Activated CD8-positive, alpha-beta memory T cell treated with anti-CD3 and anti-CD28 coated beads, Interleukin-2, amount 10 ng/mL, durations not matched to agents 7 days and 5 days (primary cell): ENCODE measurements at places on chromosomes 2 and 18.
A peak's percentile ranks its signal among the peaks of the same experiment; 100 is the strongest.

DNA sequence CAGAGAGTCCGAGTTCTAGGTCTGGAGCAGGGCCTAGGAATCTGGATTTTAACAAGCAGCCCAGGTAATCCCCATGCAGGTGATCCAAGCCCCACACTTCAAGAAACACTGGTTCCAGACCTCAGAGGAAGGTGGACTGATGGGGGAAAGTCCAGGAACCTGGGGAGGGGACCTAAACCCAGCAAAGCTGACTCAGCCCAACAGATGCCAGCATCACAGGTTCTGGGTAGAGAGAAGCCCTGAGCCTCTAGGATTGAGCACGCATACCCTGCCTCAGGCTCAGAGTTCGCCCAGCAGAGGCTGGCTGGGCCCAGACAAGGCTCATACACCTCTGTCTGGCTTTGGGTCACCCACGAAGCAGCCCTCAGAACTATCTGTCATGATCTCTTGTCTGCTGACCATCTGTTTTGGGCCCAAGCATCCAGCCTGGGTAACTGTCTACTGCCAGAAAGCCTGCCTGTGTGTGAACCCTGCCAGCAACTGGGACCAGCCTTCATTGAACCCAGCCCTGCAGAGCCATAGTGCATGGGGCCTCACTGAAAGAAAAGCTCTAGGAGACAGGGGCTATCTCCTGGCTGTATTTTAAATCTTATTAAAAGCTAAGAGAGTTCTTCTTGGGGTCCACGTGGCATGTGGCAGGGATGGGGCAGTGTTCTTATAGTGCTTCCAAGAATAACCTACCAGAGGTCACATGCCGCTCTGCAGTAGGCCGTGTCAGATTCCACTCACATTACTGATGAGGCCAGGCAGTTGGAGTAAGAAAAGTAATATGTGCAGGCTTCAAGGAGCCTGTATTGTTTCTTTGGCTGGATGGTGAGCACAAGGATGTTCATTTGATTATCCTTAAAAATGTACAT is 7.4 kb downstream of the TMEM127 start:
- no peak for DNase-seq
- peak overlapping the region; percentile 33 for H3K27ac ChIP-seq
- H3K4me1 ChIP-seq: peaks cover 36% of the 10 kb centered on the region

GRCh38 chr2:172861098-172861497 is 125.5 kb downstream of the RAPGEF4 start:
- H3K36me3 ChIP-seq: no peaks in the 10 kb centered on the region
- H3K4me1 ChIP-seq: no peaks in the 10 kb centered on the region
- H3K27ac ChIP-seq: no peak overlapping the region
- no peak overlapping the region for H3K4me3 ChIP-seq
- H3K27me3 ChIP-seq: peaks cover 39% of the 10 kb centered on the region
- DNase-seq: no peak

- H3K36me3 ChIP-seq: peaks cover 1% of the 10 kb centered on the region
- peaks cover 4% of the 10 kb centered on the region for H3K27me3 ChIP-seq
- peaks cover 5% of the 10 kb centered on the region for H3K4me1 ChIP-seq
- DNase-seq: no peak
- no peak overlapping the region for H3K4me3 ChIP-seq
- H3K27ac ChIP-seq: no peak overlapping the region
These were observed 350.2 kb upstream of the SALL3 start for GRCh38 chr18:78629426-78629825.

DNA sequence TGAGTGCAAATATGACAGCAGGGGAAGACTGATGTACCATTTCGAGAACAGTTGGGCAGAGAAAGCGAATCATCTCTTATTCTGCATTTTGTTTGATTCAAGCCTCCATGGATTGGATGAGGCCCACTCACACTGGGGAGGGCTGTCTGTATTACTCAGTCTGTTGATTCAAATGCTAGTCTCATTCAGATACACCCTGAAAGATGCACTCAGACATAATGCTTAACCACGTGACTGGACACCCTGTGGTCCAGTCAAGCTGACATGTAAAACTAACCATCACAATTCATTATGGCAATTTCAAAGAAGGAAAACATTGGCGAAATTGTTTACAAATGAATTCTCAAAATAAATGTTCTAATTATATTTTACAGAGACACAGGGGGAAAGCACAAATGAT is 1210.2 kb downstream of the DPP10 start:
- no peaks in the 10 kb centered on the region for H3K36me3 ChIP-seq
- DNase-seq: no peak
- H3K4me3 ChIP-seq: no peak overlapping the region
- H3K27me3 ChIP-seq: no peaks in the 10 kb centered on the region
- no peaks in the 10 kb centered on the region for H3K4me1 ChIP-seq

- H3K36me3 ChIP-seq: no peaks in the 10 kb centered on the region
- no peak for DNase-seq
- H3K27me3 ChIP-seq: no peaks in the 10 kb centered on the region
- no peak overlapping the region for H3K4me3 ChIP-seq
These were observed 94.4 kb upstream of the XPO1 start for GRCh38 chr2:61632276-61633169.

- H3K36me3 ChIP-seq: peaks cover 31% of the 10 kb centered on the region
- H3K27me3 ChIP-seq: no peaks in the 10 kb centered on the region
- H3K4me3 ChIP-seq: no peak overlapping the region
- H3K27ac ChIP-seq: peak overlapping the region; percentile 76
These were observed 5.4 kb upstream of the KCNJ13 start for GRCh38 chr2:232781765-232782164.

DNA sequence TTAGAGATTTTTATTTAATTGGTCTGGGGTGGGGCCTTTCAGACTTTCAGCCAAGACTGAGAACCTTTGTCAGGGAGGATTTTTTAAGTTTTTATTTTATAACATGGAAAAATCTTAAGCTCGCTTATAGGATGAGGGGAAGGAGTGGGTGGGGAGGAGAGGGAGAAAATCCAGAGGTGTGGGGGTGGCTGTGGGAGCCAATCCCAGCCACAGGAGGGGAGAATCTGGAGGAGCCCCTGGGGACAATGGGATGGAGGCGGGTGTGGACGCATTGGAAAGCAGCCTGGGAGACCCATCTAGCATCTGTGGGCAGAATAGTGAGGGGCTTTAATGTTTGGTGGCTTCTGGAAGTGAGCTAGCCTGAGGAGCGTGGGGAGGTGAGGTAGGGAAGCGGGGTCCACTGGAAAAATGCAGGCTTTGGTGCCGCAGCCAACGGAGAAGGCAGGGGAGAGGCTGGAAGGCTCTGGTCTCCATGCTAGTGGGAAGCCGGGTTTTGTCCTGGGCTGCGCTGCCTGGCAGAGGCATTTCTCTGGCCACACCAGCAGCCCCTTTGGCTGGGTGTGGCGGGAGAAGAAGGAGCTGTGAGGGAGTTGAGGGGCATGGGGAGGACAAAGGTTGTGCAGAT is 11.5 kb upstream of the INPP5D start:
- DNase-seq: no peak
- peaks cover 14% of the 10 kb centered on the region for H3K27me3 ChIP-seq
- no peak overlapping the region for H3K27ac ChIP-seq

DNA sequence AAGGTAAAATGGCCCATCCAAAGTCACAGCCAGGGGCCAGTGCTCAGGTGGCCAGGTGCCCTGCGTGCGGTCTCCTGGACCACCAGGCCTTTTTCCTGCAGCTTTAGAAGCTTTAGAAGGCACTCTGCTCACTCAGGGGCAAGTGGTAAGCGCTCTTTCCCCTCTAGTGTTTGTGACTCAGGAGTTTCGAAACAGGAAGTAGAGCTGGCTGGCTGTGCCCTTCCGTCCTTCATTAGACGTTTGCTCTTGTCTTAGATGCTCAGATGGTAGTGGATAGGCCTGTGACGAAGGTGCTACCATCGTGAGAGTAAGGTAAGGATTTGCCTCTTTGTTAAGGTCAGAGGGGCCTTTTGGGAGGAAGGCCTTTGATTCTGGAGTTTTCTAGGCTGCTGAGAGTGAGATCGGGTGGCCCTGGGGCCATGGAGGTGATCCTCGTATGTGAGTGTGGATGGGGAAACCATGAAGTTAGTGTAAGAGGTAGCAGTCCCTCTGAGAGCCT is at the start of gene CASP8:
Gene CASP8 (plus strand): TSS at position 235 of the 499 bp plus-strand sequence. CDS start 5,951 bp downstream, outside the sequence.
- peak within 1 kb of the TSS; percentile 94 for H3K4me3 ChIP-seq
- H3K27me3 ChIP-seq: no peaks in the 10 kb centered on the region
- H3K36me3 ChIP-seq: peaks cover 36% of the 10 kb centered on the region
- peak; percentile 87 for DNase-seq
- H3K27ac ChIP-seq: peak within 1 kb of the TSS; percentile 98

DNA sequence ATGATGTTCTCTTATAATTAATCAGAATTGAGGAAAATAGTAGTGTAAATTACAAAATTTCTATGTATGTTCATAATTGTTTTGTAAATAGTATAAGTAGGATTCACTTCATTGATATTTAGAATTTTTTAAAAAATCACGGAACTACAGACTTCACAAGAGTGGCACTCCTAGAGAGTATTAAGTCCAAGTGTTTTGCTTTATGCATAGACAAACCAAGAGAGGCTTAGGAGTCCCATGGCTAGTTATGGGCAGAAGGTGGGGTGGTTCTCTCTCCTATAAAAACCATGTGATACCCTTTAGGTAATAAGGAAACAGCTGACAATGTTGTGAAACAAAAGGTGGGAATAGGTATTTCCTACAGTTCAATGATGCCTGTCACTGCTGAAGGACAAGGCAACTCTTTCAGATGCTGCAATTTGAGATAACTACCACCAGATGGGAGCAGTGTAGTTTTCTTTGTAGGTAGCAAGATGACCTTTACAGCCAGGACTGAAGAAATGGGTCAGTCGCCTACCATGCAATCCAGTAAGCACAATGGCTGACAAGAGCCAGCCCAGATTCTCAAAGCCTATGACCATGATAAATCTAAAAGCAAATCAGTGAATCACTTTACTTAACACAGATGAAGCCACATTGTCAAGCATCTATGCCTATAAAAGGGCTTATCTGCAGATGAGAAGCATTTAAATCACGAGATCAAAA is 83.9 kb downstream of the AAK1 start:
- H3K36me3 ChIP-seq: peaks cover 13% of the 10 kb centered on the region
- peaks cover 30% of the 10 kb centered on the region for H3K4me1 ChIP-seq
- no peak overlapping the region for H3K27ac ChIP-seq
- no peaks in the 10 kb centered on the region for H3K27me3 ChIP-seq
- no peak for DNase-seq

DNA sequence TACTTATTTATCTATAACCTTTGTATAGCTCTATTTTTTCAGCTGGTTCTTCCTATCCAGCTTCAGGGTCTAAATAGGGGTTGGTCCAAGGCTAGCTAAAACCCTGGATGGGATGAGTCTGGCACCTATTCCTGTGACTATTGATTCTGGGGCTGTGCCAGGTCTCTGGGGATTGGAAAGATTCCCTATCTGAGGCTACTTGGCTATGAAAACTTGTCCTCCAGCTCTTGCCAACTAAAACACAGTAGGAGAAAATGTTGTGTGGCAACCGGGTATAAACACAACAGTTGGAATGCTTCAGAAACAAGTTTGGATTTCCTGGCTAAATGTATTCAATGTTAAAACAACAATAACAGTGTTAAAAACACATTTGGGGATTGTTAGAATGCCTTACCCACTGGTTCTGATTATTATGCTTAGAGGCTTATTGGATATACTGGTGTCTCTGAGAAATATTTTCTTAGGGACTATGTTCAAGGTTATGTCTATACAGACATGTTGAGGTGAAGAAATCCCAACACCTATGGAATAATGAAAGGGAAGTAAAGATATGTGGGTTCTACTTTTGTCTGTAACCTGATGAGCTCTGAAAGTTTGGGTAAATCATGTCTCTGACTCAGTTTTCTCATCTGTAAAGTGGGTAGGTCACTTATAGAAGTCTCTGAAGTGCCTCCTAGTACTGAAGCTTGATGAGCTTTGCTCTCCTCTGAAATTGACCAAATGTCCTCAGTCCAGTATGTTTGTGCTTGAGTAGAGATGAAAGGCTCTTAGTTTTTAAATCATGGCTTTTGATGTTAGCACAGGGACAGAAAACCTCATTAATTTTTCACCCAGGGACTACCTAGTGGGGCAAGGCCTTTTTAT is 460.7 kb downstream of the MTX2 start:
- H3K4me3 ChIP-seq: no peak overlapping the region
- no peaks in the 10 kb centered on the region for H3K36me3 ChIP-seq
- no peak overlapping the region for H3K27ac ChIP-seq
- DNase-seq: no peak
- H3K4me1 ChIP-seq: no peaks in the 10 kb centered on the region
- H3K27me3 ChIP-seq: peaks cover 10% of the 10 kb centered on the region

DNA sequence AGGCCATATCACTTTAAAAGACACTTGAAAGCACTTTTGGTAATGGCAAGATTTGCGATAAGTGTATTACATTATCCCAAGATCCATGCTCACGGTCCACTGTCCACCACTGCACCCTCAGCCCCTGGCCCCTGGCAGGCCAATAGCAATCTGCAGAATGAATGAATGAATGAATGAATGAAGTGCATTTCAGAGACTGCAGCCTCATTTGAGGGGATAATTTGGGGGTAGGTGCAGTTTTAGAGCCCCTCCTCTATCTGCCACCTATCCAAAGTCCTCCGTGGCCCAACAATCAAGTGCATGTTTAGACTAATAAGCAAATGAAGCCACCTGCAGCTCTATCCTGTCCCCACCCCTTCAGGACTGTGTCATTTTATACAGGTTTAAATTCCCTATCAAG is 1.3 kb upstream of the RBM44 start:
- peaks cover 3% of the 10 kb centered on the region for H3K36me3 ChIP-seq
- no peak for DNase-seq
- no peak overlapping the region for H3K27ac ChIP-seq
- no peaks in the 10 kb centered on the region for H3K27me3 ChIP-seq
- H3K4me1 ChIP-seq: no peaks in the 10 kb centered on the region
- H3K4me3 ChIP-seq: no peak overlapping the region

DNA sequence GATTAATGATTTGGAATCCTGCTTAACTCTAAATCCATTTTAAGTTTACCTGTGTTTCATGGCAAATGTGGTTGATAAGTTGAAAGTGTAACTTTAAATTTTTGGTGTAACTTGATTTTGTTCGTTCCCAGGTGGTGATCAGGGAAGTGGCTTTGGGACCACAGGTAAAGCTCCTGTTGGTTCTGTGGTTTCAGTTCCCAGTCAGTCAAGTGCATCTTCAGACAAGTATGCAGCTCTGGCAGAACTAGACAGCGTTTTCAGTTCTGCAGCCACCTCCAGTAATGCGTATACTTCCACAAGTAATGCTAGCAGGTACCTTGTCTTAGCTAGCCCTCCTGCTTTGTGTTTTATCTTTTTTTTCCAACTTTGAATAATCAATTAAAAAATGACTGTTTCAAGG is 62.8 kb downstream of the AGFG1 start:
- H3K27ac ChIP-seq: no peak overlapping the region
- DNase-seq: no peak
- H3K36me3 ChIP-seq: peaks cover 34% of the 10 kb centered on the region
- no peaks in the 10 kb centered on the region for H3K27me3 ChIP-seq
- H3K4me1 ChIP-seq: peaks cover 4% of the 10 kb centered on the region
- no peak overlapping the region for H3K4me3 ChIP-seq

DNA sequence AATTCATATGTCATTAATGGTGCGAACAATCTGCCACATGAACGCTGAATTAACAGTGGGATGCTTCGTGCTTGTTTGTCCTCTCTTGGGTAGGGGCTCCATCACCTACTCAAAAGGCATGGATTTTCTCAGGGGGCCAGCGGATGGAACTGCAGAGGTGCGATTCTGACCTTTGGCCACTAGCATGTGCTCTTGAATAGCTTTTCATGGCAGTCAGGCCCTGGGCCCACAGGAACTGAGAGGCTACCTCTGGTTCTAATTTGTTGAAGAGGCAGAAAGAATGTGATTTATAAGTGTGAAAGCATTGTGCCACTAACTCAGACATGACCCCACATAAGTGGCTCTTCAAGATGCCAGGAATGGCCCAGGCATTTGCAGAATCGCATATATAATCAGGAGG is 283.2 kb downstream of the INSIG2 start:
- H3K36me3 ChIP-seq: no peaks in the 10 kb centered on the region
- H3K4me3 ChIP-seq: no peak overlapping the region
- peaks cover 25% of the 10 kb centered on the region for H3K27me3 ChIP-seq
- no peaks in the 10 kb centered on the region for H3K4me1 ChIP-seq
- H3K27ac ChIP-seq: no peak overlapping the region
- DNase-seq: no peak
